Activated naive CD8-positive, alpha-beta T cell treated with anti-CD3 and anti-CD28 coated beads for 36 hours (primary cell): ENCODE measurements at places on chromosomes 7 and 10. TPM values are rescaled to one million over a fixed set of nuclear protein-coding genes. Genes with fewer than 3 reads are reported as not detected.

DNA sequence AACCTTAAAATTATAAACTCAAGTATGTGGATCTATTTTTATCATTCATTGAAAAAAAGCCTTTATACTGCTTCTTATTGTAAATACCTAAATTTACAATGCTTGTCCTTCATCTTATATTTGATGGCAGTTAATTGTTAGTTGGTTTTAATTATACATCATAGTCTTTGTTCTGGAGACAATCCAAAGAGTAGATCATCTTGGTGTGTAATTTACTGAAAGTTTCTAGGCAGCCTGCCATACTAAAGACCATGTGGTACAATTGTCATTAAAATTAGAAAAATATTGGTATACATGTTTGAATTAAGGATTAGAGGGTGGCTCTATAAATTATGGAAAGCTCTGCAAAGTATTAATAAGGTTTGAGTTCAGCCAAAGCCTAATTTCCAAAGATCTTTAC, 231.4 kb downstream of the KCND2 start:
- no peak for DNase-seq

The SPDYE2 gene
- not detected for total RNA-seq

- no peak for DNase-seq
Observed at GRCh38 chr10:74297389-74298080, 146.5 kb downstream of the ADK start.

The MOGAT3 gene
- not detected for total RNA-seq

The SAMD9L gene
- total RNA-seq, result 21.5 TPM

The PODXL gene
- total RNA-seq, result 0.88 TPM

The DENND2A gene
- total RNA-seq, result not detected

The CPSF4 gene
- 70.1 TPM for total RNA-seq

GRCh38 chr7:66640802-66641525, 12.3 kb downstream of the KCTD7 start:
- DNase-seq, result no peak

- peak; percentile 56 for DNase-seq
Observed at GRCh38 chr10:102648889-102649796, 4.9 kb downstream of the TRIM8 start.

- no peak for DNase-seq
Observed at GRCh38 chr10:70317943-70318318, 34.1 kb upstream of the NPFFR1 start.

GRCh38 chr10:121853950-121854349, 73.9 kb downstream of the ATE1 start:
- no peak for DNase-seq

DNA sequence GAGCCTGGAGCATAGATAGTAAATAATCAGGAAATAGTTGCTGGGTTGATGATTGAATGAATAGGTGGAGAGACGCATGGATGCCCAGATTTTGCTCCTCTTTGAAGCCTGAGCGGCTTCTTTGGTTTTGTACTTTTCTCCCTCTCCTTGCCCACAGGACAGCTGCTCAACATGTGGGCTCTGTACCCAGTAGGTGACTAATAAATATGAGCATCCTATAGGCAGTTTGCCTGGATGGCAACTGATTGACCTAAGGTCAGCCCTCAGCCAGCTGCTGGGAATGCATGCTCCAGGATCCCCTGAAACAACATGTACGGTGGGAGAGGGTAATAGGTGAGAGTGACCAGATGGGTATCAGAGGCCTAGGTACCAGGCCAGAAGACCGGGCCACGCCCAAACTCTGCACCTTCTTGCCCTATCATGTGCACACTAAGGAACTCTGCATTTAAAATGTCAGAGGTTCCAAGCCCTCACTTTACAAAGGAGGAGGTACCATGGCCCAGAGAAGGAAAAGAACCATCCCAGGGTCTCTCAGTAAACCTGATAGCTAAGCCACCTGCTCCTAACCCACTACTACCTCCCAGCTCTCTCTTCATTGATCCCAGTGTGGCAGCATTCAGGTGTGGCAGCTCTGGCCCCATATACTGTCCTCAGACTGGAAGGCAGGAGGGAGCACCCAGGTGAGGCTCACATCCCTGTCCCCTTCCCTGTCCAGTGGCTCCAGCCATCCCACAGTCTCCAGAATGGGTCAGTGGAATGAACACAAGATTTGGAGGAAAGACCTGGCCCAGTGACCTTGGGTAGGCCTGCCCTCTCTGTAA, 2.7 kb upstream of the ZCCHC24 start:
- no peak for DNase-seq

DNA sequence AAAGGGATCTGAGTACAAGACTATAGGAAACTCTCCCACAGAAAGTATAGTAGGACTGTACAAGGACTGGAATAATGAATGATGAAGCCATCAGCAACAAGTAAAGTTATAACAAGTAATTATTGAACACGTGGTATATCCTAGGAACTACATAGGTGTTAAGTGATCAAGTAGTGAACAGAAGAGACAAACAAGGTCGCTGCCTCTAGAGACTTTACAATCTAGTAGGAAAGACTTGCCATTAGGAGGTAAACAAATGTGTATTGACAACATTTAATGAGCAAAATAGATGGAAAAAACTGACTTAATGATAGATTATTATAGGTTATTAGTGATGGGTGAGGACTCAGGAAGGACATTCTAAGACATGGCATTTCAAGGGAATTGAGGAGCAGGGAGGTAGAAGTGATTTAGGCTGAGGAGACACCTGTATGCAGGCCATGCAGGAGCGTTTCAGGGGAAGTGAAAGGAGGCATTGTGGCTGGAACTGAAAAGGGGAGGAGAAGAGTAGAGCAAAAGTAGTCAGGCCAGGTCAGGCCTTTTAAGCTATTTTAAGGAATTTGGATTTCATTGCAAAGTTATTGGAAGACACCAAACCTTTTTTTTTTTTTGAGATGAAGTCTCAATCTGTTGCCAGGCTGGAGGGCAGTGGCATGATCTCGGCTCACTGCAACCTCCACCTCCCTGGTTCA, 8.5 kb upstream of the GLCCI1 start:
- DNase-seq, result no peak

The SSC4D gene
- 0.40 TPM for total RNA-seq

DNA sequence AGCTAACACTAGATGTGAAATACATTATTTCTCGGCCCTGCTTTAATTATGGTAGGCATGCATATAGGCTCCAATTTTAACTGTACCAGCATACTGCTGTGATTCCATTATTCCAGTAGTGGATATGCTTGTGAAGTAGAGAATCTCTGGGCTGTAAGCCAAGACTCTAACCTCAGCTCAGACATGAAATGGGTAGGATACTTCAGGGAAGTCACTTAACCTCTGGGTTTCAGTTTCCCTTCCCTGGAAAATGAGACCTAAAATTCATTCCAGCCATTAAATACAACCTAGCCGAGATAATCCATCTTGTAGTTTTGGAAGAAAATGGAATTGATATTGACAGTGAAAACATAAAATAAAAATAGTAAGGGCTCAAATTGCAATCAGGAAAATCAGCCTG, 59.6 kb upstream of the TRIL start:
- DNase-seq, result no peak

- no peak for DNase-seq
Observed at GRCh38 chr10:88293651-88294230, 289.4 kb downstream of the RNLS start.
